SW480 (cell line): ENCODE measurements at places on chromosomes 16 and 17.

- DNase-seq = no peak
Observed at GRCh38 chr17:72394531-72394930, 273.7 kb downstream of the SOX9 start.

DNA sequence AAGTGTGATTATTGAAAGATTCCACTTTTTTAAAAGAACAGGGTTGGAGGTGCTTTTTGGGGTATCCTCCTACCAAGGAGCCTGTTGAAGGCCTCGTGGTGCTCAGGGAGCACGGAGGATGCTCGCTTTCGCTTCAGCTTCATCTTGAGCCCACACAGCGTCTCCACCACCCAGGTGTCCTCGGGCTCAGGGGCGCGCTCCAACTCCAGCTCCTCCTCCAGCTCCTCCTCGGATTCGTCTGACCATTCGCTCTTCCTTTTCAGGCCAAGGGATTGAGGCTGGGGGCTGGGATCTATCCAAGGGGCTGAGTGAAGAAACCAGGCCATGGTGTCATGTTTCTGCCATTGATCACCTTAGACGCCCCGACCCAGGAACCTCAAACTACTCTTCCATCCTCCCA, 1.2 kb downstream of the SPDYE4 start:
- no peak for DNase-seq

DNA sequence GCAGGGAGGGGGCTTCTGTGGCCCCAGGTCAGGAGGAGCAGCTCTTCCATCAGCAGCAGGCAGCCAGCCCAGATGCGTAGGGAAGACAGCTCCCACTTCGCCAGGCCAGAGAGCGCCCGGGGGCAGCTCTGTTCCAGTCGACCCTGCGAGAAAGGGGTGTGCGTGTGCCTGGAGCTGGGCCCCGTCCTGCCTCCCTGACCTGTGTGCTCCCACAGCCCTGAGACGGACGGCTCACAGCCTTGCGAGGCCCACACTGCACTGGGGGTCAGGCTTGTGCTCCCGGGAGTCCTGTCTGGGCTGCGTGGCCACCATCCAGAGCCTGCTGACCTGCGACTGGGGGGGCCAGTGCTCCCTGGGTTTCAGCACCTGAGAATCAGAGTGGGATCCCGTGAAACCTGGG, 469 bp upstream of the MSLN start:
- DNase-seq = no peak

GRCh38 chr17:77826132-77826873, 132.2 kb upstream of the TNRC6C start:
- DNase-seq = no peak

DNA sequence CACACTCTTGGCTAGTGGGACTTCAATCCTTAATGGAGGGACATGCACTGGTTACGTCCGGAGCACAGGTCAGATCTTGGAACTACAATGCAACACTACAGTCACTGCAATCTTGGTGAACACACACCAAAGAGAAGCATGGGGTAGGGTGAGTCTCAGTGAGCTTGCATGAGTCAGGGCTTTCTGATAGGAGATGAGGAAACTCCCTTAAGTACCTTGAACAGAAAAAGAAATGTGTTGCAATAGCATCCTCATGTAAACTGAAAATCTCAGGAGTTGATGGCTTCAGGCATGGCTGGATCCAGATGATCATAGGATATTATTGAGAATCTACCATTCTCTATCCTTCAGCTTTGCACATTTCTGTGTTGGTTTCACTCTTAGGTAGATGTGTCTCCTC, 54.1 kb downstream of the CES1 start:
- DNase-seq = no peak

DNA sequence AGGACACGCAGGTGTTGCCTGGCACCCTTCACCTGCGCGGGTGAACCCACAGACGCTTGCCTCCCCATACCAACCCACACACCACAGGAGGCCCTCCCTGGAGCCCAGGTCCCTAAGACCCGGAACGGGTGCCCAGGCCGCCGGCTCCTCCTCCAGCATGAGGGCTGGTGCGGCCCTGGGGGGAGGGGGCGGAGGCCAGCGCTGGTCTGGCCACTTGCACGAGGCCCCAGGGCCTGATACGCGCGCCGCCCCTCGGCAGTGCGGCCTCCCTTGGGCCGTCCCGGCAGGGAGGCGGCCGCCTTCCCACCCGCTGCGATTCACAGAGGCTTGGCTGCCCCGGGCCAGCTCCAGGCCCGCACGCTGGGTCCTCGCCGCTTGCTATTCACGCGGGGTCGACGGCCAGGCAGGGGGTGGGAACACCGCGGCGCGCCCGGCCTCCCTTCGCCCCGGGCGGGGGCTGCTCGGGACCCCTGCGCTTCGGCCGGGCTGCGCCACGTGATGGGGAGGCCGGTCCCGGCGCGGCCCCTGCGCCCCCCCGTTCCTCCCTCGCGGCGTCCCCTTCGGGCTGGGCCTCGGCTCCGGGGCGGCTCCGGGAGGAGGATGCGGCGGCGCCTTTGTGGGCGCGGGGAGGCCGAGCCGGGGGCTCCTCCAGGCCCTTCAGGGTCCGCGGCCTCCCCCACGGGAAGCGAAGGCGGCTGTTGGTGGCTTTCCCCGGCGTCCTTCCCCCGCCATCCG, 685 bp downstream of the FASN start:
- peak; percentile 36 for DNase-seq

DNA sequence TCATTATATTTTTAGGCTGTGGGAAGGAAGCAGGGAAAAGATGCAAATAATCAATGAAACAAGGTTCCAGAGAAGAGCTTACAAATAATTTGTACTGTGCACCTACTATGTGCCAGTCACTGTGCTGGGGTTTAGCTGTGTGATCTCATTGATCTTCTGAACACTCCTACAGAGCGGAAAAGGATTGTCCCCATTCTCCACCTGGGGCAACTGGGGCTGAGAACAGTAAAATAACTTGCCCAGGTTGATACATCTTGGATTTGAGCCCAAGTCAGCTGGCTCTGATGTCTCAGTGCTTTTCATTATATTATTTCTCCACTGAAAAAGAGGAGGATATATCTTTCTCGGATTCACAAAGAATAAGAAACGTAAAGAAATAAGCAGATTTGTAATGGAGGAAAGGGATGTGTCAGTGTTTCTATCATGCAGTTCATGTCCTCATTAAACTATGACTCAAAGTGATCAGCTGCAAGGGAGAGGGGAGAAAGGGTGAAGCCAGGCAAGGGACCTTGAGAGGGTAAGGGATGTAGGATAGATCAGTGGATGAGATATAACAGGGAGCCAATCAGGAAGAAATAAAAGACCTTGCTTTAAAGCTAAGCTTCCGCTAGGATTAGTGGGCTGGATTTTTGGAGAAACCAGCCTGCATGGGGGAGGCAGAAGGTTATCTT, 143.6 kb upstream of the NOL11 start:
- DNase-seq = no peak

DNA sequence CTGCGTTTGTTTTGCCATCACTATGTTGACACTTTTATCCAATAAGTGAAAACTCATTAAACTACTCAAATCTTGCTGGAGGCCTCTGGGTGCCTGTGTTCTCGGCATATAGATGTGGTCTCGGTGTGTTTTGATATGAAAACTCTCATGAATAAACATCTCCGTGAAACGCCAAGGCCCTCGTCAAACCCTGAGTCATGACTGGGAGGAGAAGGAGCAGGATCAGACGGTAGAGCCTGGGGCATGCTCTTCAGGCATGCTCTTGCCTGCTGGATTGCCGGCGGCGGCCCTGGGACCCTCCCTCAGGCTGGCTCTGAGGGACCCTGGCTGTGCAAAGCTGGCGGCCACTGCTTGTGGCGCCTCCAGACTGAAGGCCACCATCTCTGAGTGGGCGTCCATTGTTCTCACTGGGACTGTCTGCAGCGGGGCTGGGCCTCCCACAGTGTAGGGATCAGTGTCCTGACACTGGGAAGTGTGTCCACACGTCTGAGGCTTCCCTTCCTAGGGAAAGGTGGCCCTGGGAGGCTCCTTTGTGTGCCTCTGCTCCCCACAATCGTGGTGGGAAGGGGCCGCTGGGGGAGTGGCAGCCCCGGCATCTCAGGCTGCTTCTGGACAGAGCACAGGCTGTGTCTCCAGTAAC, 1.7 kb upstream of the NPB start:
- no peak for DNase-seq

DNA sequence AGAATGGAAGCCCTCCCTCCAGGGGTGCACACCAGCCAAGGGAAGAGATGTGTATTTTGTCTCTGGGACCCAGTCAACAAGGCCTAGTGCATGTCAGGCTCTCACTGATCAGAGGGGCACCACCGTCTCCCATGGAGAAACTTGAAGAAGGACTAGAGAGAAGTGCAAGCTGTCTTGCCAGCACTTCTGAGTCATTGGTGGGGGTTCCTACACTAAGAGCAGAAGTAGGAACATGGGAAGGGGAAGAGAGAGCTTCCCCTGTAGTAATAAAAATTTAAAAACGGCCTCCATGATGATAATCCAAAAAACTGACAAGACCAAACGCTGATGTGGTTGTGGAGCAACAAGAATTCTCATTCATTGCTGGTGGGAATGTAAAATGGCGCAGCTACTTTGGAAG, 46.3 kb downstream of the DYNLRB2 start:
- DNase-seq = no peak

- no peak for DNase-seq
Observed at GRCh38 chr17:27502526-27503324, 46.5 kb downstream of the KSR1 start.

DNA sequence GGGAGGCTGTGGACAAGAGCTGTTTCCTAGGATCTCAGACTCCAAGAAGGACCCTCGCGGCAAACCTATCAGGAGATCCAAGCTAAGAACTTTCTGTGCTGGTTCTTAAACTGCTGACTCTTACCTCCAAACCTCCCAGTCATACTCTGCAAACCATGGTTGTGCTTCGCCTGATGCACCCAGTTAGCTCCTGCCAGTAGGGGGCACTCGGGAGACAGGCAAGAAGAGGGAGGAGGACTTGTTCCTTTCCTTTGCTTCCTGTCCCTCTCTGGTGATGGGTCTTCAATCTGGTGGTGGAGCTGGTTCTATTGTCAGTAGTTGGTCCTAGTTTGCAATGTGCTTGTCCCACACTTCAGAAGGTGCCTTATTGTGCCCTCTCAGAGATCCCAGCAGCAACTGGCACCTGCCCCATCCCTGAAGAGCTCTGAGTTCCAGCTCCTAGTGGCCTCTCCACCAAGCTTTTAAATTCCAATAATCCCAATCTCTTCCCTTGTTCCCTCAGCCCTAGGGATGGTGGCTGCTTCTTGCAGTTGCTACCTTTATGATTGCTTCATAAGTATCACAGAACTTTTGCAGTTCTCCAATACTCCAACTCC, 113.5 kb upstream of the RPL38 start:
- peak; percentile 51 for DNase-seq
